ENCODE measurements at places on chromosomes 1 and 21.

- DNase-seq: no peak
These were observed 5.8 kb downstream of the SLC45A1 start for GRCh38 chr1:8323706-8324105.

GRCh38 chr1:54979327-54979891 lies 1.0 kb upstream of the TMEM61 start:
- DNase-seq: no peak

GRCh38 chr1:180836449-180836848 lies 76.2 kb upstream of the KIAA1614 start:
- no peak for DNase-seq

GRCh38 chr1:89608319-89608983 lies 24.5 kb upstream of the LRRC8C start:
- DNase-seq: no peak

DNA sequence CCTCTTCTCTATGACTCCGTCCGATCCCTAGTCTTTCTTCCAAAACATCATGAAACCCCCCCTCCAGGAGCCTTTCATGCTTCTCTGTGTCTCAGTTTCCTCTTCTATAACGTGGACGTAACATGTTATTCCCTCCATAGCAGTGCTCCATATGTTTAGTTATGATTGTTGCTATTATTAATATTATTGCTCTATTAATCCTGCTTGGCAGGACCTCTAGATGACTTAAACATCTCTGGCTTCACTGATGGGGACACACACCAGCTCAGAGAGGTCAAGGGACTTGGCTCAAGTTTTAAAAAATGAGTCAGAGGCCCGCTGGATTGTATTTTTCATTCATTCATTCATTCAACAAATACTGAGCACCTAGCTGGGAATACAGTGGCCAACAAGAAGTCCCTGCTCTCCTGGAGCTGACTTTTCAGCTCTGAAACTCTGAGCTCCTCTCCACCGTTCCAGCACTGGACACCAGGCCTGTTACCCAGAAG lies 404 bp upstream of the CPLANE2 start:
- no peak for DNase-seq

GRCh38 chr1:247854899-247855545 lies 2.0 kb upstream of the TRIM58 start:
- DNase-seq: no peak

DNA sequence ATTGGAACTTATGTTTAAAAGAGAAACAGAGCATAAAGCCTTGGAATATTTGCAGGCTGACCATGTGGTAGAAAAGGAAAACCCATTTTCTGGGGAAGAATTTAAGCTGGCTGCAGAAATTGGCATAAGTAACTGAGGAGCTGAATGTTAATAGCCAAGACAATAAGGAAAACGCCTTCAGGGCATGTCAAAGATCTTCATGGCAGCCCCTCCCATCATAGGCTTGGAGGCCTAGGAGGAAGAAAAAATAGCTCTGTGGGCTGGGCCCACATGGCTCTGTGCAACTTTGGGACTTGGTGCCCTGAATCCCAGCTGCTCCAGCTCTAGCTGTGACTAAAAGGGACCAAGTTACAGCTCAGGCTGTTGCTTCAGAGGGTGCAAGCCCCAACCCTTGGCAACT lies 51.5 kb downstream of the CTH start:
- no peak for DNase-seq

DNA sequence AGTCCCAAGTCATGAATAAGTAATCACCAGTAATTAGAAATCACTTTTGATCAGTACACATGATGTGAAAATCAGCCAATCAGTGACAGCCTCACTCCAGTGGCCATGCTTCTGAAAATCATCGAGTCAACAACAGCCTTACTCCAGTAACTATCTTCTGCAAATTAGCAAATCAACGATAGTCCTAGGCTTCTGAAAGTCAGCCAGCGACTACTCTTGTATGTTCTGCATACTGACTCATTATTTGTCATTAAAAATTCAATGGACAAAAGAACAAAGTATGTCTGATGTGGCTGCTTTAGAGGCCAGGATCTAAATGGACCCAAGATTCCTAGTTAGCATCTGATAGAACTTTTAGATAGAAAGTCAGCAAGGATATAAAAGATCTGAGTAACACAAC lies 102.5 kb downstream of the GPR52 start:
- DNase-seq: no peak

- no peak for DNase-seq
These were observed 3.5 kb upstream of the PADI1 start for GRCh38 chr1:17201201-17202021.

DNA sequence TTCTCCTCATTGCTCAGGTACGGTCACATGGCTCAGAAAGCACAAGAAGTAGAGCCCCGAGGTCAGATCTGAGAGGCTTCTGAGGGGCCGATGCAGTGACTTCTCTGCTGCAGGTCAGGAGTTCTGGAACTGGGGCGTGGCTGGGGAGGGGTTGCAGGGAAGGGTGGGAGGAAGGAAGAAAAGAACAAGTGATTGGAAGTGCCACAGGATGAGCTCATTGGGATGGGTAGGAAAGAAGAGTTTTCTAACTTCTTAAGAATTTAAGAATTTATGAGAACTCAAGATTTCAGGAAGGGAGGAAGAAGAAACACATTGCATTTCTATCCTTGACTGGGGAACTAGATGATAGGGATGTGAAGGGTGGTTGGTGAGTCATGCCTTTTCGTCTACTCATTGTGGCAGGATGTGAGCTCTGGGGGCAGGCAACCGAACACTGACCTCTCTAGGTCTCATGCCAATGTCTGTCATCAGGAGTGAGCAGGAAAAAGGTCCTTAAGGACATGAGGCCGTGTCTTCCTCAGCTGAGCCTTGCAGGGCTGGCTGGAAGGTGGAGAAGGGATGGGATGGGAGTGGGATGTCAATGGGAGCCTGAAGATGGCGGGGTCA lies 497 bp downstream of the FCRLB start:
- no peak for DNase-seq

GRCh38 chr1:75632350-75632949 lies 21.5 kb upstream of the SLC44A5 start:
- DNase-seq: no peak

DNA sequence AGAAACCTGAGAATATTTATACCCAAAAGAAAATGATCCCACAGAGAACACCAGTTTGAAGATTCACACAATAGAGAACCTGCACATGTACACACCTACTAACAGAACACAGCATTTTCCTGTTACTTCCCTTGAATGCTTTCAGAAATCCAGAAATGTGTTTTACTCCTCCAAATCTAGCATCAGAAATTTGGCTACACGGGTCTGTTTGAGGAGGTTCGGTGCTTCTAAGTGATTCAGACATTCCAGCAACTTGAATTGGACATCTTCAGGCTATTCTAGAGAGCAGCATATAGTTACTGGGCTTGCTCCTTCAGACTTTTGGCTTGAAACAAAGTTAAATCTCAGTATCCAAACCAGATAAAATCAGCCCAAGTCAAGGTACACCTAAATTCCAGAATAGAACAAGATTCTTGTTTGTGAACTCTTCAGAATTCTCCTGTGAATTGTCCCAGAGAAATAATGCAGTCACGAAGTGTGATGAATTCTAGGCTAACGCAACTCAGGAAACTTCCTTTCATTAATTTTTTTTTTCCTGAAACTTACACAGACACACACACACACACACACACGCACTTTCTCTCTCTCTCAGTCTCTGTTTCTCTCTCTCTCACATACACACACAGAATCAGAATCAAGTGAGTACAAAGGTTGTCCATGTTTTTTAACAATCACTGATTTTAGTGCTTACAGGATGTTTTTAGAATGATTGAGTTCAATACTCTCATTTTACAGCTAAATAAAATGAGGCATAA lies 278.4 kb upstream of the SNX7 start:
- no peak for DNase-seq

GRCh38 chr1:231032963-231033362 lies 7.1 kb downstream of the FAM89A start:
- DNase-seq: no peak

DNA sequence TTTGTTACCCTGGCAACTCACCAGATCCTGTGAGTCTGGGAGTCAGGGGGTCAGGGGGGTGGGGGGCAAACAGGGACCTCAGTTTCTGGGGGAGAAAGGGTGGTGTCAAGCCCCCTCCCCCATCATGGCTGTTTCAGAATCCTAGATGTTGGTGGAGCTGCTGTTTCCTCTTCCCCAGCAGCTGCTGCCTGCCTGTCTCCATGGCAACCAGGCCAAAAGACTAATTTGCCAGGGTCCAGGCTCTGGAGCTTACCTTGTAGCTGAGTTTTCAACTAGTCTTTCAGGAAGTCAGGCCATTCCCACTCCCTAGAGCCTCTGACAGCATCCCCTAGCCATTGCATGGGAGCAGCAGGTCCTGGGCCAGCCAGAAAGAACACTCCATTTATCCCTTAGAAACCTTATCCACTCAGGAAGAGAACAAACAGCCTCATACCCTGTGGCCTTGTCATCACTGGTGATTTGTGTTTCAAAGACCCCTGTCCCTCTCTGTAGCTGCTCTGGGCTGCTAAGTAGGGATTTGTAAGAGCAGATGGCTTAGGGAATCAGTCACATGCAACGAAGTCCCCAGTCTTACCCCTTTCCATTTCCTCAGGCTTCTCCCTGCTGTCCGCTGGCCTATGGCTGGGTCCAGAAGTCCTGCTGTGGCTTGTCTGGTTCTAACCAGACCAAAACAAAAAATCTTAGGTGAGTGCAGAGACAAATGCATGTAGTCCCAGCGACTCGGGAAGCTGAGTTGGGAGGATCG lies 21.5 kb upstream of the STMN1 start:
- DNase-seq: no peak

- no peak for DNase-seq
These were observed 6.0 kb downstream of the NUCKS1 start for GRCh38 chr1:205743977-205744376.

- no peak for DNase-seq
These were observed 9.2 kb upstream of the FNBP1L start for GRCh38 chr1:93438716-93439115.

DNA sequence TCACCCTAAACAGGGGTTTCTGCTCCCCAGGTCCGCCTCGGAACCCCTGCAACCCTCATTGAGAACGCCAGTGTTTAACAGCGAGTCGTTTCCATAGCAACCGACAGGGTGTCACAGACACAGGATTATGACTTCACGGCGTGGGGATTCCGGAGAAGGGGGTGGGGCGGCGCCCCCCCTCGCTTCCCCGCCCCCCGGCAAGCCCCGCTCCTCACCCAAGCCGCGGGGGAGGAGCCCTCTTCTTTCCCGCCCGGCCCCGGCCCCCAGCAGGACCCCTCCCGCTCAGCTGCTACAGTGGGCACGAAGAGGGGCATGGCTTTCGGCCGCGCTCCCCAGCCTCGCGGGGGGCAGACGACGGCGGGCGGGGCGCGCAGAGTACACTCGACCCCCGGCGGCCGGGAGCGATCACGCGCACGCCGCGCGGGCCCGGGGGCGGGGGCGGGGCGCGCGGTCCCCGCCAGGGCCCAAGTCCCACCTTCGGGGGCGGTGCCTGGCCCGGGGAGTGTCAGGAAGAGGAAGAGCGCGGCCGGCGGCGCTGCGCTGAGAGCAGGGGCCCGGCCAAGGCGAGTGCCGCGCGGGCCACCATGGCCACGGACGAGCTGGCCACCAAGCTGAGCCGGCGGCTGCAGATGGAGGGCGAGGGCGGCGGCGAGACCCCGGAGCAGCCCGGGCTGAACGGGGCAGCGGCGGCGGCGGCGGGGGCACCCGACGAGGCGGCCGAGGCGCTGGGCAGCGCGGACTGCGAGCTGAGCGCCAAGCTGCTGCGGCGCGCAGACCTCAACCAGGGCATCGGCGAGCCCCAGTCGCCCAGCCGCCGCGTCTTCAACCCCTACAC lies at the start of gene EFHD2:
Gene EFHD2 (plus strand): TSS at position 501 of the 835 bp plus-strand sequence. CDS start 84 bp downstream, at position 585.
- peak; percentile 67 for DNase-seq

DNA sequence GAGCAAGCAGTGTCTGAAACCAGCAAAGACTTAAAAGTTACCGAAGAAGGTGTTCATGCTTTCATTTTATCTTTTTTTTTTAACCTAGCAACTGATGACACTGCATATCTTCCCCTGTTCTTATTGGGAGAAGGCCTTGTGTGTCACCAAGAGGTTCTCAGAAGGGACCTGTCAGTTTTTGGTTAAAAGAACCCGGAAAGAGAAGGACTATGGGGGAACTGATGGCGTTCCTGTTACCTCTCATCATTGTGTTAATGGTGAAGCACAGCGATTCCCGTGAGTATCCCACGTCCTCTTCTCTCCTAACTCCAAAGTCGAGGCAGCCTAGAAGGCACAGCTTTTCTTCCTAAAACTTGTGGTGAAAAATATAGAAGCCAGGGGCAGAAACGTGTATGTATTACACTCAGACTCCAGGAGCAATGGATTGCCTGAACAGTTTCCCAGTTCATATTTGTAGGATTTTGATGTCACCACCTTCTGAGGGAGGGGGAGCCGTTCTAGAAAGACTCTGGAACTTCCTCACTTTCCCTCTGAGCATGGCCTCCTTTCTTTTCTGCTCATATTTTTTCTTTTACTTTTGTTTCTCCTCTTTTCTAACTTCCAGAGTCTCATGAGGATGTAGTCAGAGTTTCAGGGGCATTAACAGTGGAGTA lies at the start of gene MR1:
Gene MR1 (plus strand): TSS at position 185 of the 653 bp plus-strand sequence. CDS start 25 bp downstream, at position 210.
- DNase-seq: no peak

- no peak for DNase-seq
These were observed 12.1 kb downstream of the PLXNA2 start for GRCh38 chr1:208231881-208232661.

GRCh38 chr1:117669572-117669971 lies 63.7 kb downstream of the TENT5C start:
- DNase-seq: no peak

DNA sequence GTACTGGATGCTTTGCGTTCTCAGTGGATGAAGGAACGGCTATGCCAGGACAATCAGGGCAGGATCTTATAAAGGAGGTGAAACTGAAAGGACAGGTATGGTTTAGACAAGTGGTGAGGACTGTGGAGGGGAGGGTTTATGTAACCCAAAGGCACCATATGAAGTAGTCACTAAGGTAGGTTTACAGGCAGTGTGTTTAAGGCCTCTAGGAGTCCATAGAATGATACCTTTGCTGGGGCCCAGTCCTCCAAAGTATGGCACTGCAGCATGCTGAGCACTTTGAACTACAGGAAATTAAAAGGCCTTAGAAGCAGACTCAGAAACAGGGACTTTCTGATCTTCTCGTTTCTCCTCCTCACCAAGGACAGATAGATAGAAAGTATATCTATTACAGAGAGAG lies 304.7 kb upstream of the USP25 start:
- DNase-seq: no peak

GRCh38 chr1:217088521-217089284 lies 365.5 kb upstream of the ESRRG start:
- no peak for DNase-seq

GRCh38 chr21:44874497-44875315 lies 1.2 kb upstream of the PTTG1IP start:
- no peak for DNase-seq

DNA sequence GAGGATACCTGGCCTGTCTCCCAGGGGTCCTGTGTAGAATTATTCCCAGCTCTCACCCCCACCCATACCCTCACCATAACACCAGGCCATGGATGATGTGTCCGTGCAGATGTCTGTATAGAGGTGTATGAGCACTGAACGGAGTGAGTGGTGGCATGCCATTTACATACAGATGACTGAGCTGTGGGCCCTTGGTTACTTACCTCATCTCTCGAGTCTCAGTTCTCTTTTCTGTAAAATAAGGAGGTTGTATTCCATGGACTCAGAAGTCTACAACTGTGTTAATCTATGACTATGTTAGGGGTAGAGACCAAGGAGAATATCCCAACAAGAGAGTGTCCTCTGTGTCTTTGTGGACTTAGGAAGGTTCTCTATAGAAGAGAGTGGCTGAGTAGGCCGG lies 65.6 kb upstream of the CD1D start:
- no peak for DNase-seq

- no peak for DNase-seq
These were observed 90.9 kb upstream of the SLC44A3 start for GRCh38 chr1:94729267-94729666.

All from stimulated activated CD8-positive, alpha-beta memory T cell treated with anti-CD3 and anti-CD28 coated beads, Interleukin-7, amount 100 ng/mL, for 1 hour (primary cell).